ENCODE measurements at places on chromosomes 6 and 20.
A peak's percentile ranks its signal among the peaks of the same experiment; 100 is the strongest.

GRCh38 chr6:5645328-5646290, 361.1 kb downstream of the NRN1 start:
- DNase-seq, result no peak

GRCh38 chr6:151488226-151488625, 5.6 kb upstream of the CCDC170 start:
- DNase-seq, result no peak

DNA sequence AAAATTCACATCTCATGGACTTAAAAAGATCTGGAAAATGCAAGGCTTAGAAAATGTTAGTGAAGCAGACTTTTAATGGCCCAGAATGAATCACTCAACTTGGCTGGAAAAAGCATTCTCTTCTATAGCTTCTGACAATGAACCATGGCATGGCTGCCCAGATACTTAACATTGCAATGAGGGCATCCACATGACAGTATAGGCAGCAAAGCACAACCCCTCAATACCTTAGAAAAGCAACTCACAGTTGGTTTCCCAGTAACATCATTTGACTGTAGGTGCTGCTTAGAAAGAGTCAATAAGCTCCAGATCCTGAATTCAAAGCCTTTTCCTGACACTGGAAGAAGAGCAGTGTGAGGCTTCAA, 155.8 kb downstream of the EYA4 start:
- DNase-seq, result no peak

- DNase-seq, result no peak
These were observed 103.6 kb downstream of the JPH2 start for GRCh38 chr20:44083220-44083933.

- no peak for DNase-seq
These were observed 165.5 kb downstream of the BACH2 start for GRCh38 chr6:90131125-90131524.

GRCh38 chr6:87902383-87902782, 145.3 kb upstream of the SPACA1 start:
- no peak for DNase-seq

- peak; percentile 68 for DNase-seq
These were observed at the start of gene CEP162 for GRCh38 chr6:84227434-84228197. TSS of gene CEP162 (minus strand) at chr6:84227643. CDS start at chr6:84226393, 1,250 bp downstream.

- DNase-seq, result no peak
These were observed 73.9 kb upstream of the RBM24 start for GRCh38 chr6:17207281-17207680.

DNA sequence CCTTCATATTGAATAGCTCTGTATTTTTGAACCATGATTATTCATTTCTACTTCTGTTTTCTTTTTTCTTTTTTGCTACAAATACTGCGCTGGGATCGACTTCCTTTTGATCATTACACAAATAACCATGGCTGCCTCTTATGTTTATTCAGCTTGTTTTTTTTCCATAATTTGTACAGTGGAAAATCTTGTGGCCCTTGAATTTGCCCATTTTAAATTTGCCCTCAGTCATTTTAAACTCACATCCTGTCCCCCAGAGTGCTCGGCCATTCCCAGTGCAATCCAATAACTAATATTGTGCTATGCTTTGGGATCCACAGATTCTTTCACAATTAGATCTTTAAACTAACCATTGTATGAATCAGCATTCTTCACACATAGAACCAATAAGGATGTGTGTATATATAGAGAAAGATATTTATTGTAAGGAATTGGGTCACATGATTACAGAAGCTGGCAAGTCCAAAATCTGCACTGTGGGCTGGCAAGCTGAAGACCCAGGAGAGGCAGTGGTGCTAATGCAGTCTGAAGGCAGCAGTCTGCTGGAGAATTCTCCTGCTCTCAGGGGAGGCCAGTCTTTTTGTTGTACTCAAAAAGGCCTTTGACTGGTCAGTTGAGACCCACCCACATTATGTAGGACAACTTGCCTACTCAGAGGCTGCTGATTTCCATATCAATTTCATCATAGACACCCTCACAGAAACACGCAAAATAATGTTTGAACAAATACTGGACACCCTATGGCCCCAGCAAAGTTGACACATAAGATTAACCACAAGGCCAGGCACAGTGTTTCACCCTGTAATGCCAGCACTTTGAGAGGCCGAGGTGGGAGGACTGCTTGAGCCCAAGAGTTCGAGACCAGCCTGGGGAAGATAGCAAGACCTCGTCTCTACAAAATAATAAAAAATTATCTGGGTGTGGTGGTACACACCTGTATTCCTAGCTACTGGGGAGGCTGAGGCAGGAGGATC, 147.1 kb downstream of the MTHFD1L start:
- DNase-seq, result no peak

GRCh38 chr6:136127873-136128272, 122.2 kb downstream of the MTFR2 start:
- DNase-seq, result no peak

- DNase-seq, result no peak
These were observed 216.8 kb downstream of the HACE1 start for GRCh38 chr6:104642871-104643270.

- DNase-seq, result no peak
These were observed 201.7 kb upstream of the PLCB4 start for GRCh38 chr20:8867038-8867740.

- DNase-seq, result no peak
These were observed 70.6 kb downstream of the IGF2R start for GRCh38 chr6:160039441-160039840.

GRCh38 chr20:23404196-23404595, 17.1 kb downstream of the NAPB start:
- no peak for DNase-seq

DNA sequence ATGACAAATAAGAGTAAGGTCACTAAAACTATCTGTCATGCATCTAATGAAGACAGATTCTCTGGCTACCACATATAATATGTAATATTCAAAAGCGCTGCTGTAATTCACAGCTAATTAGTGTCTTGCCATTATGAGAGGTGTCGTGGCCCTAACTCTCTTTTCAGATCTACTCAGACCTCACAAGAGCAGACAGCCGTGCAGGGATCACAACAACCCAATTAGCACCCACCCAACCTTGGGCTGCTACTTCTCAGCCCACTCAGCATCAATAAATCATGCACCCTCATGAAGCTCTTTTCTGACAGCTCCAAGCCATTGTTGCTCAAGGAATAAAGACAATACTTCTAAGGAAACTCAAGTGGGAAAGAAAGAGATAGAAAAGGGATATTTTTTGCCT, 61.5 kb downstream of the FRK start:
- DNase-seq, result no peak

DNA sequence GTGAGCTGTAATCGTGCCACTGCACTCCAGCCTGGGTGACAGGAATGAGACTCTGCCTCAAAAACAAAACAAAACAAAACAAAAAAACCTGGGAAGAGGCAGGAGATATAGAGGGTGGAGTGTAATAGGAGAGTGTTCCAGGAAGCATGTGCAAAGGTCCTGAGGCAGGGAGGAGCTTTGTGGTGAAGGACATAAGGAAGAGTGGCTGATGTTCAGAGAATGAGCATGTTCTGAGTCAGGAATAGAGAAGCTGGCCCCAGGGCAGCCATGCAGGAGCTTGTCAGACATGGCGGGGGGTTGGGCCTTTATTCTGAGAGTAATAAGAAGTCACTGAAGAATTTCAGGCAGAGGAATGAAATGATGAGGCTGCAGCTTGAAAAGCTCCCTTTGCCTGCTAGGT, 337.0 kb downstream of the CDH26 start:
- no peak for DNase-seq

- DNase-seq, result no peak
These were observed 398.6 kb downstream of the KHDRBS2 start for GRCh38 chr6:61887423-61887822.

DNA sequence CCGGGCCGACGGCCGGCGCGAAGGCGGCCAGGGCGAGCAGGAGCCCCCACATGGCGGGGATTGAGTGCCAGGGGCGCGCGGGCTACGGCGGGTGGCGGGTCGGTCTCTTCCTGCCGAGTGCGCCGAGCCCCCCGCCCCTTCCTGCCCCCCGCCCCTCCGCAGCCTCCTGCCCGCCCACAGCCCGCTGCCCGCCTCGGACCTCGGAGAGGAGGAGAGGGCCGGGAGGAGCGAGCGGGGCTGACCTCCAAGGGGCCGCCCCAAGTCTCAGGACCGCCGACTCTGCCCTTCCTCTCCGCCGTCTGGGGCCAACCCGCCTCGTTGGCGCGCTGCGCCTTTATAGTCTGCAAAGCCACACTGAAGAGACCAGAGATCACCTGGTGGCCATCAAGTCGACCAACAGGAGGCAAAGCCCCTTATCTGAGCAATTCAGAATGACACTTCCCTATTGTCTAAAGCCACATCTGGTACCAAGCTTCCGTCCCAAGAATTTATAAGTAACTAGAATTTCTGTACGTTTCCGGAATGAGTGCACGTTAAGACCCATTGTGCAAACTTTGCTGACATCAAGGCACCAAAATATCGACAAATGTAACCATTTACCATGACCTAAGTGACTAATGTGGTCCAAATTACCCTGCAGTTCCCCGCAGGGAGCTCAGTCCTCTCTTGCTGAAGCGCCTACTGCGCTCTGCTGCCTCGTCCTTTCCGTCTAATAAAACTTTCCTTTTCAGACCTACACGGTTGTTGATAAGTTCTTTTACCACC, at the start of gene CPXM1:
CPXM1 (minus strand) TSS at position 107 of the 765 bp plus-strand sequence; CDS start at position 52, 55 bp downstream.
- no peak for DNase-seq

GRCh38 chr6:20866036-20866435, 331.8 kb downstream of the CDKAL1 start:
- DNase-seq, result no peak

DNA sequence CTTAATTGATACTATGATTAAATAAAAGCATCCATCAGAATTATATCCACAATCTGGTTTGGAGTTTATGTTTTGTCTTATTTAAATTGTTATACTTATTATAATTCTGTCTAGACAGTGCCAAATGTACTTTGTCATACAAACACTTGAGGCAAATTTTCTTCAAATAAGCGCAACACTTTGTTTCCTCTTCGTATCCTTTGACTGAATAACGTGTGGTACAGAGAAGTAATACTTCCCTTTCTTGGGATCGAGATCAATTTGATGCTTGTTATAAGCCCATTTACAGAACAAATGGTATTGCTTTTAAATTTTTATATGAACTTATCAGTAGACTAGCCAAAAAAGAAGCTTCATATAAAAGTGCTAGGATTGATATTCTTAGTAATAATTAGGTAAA, 111.0 kb downstream of the ATG5 start:
- DNase-seq, result no peak

DNA sequence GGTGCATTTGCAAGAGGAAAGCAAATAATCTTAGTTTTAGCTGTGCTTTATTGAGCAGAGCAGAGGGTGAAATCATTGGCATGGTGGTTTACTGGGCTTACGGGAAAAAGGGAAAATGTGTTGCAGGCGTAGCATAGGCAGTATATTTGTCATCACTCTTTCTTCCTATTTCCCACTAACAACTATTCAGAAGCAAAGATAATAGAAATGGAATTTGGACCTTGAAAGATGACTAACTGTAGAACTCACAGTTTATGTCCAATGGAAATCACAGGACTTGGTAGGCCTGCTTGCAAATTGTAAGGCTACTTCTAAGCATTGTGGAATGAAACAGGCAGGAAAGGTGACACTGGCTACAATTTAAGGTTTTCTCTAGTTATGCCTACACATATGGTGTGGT, 611.9 kb upstream of the MAN1A1 start:
- DNase-seq, result no peak

- DNase-seq, result no peak
These were observed 823.6 kb upstream of the ADGRB3 start for GRCh38 chr6:67811239-67812037.

- no peak for DNase-seq
These were observed 229.0 kb downstream of the CDKAL1 start for GRCh38 chr6:20763296-20763695.

DNA sequence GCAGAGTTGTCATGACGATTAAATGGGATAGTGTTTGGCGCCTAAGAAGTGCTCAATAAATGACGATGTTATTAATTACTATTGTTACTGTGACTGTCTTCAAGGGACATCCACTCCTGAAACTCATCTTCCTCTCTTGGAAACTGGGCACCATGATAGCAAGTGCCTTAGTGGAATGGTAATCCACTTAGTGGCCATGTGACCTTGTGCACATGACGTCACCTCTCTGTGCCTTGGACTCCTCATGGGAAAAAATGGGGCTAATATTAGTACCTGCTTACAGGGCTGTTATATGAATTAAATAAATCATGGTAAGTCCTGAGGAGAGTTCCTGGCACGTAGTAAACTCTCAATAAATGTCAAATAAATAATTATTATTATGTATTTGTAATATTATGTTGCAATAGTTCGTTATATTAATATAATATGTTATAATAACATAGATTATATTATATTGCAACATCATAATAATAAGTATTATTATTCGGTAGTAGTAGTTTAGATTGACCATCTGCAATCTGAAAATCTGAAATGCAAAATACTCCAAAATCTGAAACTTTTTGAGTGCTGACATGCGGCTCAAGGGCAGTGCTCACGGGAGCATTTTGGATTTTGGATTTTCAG, 40.9 kb downstream of the EYA2 start:
- no peak for DNase-seq

DNA sequence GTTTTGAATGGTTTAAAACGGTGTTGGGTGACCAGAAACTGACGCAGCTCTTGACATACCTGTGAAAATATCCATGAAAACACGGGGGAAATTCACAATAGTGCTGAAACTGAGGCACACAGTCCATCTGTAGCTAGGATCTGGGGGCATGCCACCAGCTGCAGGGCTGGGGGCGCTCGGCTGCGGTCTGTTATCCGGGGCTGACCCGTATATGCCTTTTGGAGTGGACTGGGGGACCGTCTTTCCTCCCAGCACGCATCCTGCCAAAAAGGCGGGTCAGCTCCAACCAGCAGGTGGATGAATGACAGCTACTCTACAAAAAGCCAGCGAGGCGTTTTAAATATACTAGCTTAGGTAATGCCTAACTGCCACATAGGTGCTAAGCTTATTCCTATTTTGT, 729.8 kb downstream of the QKI start:
- DNase-seq, result no peak

DNA sequence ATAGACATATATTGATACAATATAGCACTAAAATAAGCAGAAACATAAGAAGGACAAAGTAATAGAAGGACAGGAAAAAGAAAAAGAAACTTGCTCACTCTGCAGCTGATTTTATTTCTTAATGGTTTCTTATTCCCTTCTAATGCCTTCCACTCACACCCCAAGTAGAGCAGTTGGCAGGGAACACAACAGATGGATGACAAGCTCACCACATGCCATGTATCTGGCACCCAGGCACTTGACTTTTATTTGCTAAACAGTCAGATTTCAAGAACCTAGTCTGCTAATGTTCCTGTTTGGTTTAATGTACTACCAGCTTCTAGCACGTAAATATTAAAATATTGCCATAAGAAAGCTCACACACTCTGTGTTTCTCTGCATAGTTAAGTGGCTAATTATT, 87.1 kb downstream of the COL19A1 start:
- DNase-seq, result no peak

- DNase-seq, result no peak
These were observed 324.7 kb upstream of the JARID2 start for GRCh38 chr6:14921170-14921569.

Measured in activated naive CD8-positive, alpha-beta T cell treated with anti-CD3 and anti-CD28 coated beads, Interleukin-2, amount 50 U/mL, for 16 hours (primary cell).